Body of pancreas (tissue), 4 donors: ENCODE measurements at places on chromosomes 1 and 21. TPM values are rescaled to one million over a fixed set of nuclear protein-coding genes. Genes with fewer than 3 reads are reported as not detected.

The CORT gene
- not detected for total RNA-seq

- DNase-seq, result peak; percentile 35
Observed at GRCh38 chr1:118504867-118505266, 319.8 kb upstream of the SPAG17 start.

DNA sequence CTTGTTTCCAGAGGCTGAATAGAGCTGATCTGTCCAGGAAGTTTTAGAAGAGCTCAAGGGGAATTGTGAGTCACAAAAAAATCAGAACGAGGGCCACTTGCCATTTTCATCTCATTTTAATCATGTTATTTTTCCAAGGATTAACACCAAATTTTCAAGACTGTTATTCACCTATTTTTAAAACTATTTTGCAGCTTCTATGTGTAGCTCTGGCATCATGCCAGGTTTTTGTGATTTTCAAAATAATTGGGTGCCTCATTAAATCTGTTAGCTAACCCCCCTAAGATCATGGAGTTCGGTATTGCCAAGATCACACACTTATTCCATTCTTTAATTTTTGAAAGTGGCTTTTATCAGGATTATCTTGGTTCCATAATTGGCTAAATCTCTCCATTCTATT is 90.9 kb downstream of the RGS7 start:
- no peak for DNase-seq

The GPR25 gene
- total RNA-seq, result 1.3 TPM

DNA sequence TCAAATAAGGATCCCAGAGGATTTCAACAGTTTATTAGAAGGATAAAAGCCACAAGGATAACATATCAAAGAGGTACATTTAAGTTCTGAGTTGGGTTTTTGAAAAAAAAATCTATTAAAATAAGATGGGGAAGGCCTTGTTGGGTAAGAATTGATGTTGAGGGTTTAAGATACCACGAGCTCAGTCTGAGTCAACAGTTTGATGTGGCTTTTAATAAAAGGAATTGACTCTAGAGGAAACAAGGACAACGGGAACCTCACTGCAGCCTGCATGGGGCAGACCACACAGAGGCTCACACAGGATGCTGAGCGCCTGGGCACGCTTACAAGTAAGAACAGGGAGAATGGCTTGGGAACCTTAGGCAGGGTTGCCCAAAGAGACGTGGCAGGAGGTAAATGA is 107.5 kb downstream of the TIAM1 start:
- DNase-seq, result no peak

The SEC16B gene
- 11.2 TPM for total RNA-seq

The SDHB gene
- total RNA-seq, result 38.9 TPM

GRCh38 chr1:241518476-241519307 is 863 bp downstream of the FH start:
- no peak for DNase-seq

- DNase-seq, result no peak
Observed at GRCh38 chr21:29340228-29340627, 41.5 kb downstream of the BACH1 start.

The ST6GALNAC3 gene
- total RNA-seq, result 1.3 TPM

The MYCL gene
- 28.3 TPM for total RNA-seq

GRCh38 chr1:210516697-210517459 is 188.2 kb downstream of the HHAT start:
- no peak for DNase-seq

The AIRE gene
- total RNA-seq, result not detected

GRCh38 chr1:9809100-9809510 is 14.7 kb downstream of the CLSTN1 start:
- DNase-seq, result no peak

DNA sequence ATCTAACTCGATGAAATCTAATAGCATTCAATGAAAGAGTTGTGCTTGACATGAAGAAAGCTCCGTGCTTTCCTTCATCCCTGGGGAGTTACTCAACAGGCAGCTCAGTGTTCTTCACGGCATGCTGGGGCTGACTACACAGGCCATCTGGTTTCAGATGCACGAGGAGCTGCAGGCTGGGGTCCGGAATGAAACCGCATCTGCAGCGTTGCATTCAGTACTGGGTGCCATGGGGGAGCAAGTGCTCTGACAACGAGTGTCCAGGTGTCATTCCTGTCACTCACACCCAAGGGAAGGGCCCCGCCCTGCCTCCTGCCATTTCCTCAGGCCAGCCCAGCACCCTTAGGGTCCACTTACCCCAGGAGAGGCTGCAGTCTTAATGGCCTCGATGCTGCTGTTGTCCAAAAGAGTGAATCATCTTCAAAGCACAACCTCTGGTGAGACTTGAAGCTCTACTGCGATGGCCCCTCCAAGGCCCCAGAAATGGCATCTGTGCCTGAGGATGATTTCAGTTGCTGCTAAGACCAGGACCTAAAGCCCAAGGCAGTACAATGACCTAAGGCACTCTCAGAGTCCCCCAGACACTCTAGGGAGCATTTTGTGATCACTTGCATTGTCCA is 61.4 kb downstream of the STUM start:
- no peak for DNase-seq

The IFNGR2 gene
- 32.3 TPM for total RNA-seq

The NKAIN1 gene
- not detected for total RNA-seq

The SPATA45 gene
- total RNA-seq, result not detected

DNA sequence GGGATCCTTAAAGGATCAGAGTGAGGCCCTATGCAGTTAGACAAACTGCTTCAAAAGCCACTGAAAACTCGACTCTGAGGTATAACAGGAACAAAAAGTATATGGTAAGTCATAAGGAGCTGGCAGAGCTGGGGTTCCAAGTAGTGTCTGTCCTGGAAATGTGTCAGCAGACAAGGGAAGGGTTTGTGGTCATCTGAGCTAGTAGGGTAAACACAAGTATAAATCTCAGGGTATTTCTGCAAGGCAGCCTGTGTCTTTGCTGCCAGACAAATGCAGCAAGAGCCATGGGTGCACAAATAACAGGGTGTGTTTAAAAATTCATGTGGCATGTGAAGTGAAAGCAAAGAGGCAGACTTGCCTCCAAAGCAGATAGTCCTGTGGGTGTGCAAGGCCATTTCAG is 759.0 kb upstream of the ADAMTS5 start:
- DNase-seq, result no peak

The STPG1 gene
- total RNA-seq, result 2.6 TPM

DNA sequence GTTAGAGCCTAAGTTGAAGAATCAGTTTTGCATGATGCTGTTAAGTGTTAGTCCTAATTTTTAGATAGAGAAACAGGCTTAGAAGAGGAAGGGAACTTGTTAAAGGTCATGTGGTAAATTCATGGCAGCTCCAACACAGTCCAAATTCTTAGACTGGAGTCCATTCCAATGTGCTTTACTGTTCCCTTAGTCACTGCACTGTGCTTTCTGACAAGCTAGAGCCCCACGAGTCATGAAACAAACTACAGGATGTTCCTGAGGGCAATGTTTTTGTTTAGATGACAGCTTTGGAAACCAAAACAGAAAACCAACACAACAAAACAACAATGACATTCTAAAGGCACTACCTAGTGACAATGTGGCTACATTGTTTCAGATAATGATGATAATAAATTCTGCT is 23.1 kb upstream of the RGS4 start:
- DNase-seq, result no peak

- DNase-seq, result no peak
Observed at GRCh38 chr1:37763791-37764413, 1.0 kb downstream of the EPHA10 start.

DNA sequence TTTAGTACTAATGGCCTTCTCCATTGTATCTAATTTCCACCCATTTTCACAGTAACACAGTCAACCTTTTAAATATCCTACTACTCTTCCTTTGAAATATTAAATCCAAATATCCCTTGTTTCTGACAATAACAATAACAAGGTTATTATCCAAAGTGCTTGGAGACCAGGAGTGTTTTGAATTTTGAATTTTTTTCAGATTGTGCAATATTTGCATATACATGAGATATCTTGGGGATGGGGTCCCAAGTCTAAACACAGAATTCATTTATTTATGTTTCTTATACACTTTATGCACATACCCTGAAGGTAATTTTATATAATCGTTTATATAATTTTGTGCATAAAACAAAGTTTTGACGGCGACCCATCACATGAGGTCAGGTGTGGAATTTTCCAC is 17.5 kb downstream of the DMAP1 start:
- no peak for DNase-seq

The ASTN1 gene
- total RNA-seq, result 0.78 TPM

DNA sequence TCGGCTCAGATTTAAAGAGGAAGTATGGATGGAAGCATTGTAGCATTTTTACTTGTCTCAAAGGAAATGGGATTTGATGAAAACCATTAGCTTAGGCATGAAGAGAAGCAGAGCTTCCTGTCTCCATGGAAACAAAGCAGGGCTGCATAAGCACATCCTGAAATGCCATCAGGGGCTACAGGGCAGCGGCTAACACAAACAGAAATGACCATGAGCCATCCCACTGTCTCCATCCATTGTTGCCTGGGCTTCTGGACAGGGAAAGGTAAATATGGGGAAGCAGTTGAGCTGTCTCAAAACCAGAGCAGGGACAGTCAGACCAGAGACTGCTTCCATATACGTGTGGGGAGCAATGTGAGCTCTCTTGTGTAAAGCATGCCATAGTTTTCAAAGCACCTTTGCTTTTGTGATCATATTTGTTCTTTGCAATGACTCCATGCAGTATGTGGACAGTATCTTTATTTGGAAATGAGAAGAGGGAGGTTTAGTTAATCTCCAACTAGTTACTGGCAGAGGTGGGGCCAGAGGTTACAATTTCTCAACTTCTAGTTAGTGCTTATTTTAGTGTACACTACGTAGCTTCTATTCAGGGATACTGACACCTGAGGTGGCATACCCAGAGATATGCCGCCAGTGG is 176.1 kb downstream of the CACNA1E start:
- DNase-seq, result no peak

DNA sequence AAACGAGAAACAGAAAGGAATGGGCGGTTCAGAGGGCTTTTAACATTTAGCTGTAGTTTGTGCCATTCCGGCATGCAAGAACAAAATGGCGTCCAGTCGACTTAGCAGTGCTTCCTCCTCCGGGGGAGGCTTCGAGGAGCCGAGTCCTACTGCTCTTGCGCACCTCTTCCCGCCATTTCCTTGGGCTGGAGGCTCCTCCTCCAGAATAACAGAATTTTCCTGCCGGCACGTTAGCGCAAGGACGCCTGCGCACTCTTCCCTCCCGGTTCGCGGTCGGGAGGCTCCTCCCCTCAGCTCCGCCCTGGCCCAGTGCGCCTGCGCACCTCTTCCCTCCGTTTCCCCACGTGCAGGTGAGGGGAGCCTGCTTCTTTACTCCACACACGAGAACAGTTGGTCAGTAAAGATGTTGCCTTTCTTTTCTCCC is 1.0 kb downstream of the DMRTB1 start:
- DNase-seq, result no peak

The ADGRL2 gene
- 11.5 TPM for total RNA-seq

GRCh38 chr1:213387380-213388015 is 336.5 kb downstream of the RPS6KC1 start:
- no peak for DNase-seq

The LENEP gene
- total RNA-seq, result not detected

The KPRP gene
- total RNA-seq, result not detected
